ENCODE measurements at places on chromosomes 5 and 9.

DNA sequence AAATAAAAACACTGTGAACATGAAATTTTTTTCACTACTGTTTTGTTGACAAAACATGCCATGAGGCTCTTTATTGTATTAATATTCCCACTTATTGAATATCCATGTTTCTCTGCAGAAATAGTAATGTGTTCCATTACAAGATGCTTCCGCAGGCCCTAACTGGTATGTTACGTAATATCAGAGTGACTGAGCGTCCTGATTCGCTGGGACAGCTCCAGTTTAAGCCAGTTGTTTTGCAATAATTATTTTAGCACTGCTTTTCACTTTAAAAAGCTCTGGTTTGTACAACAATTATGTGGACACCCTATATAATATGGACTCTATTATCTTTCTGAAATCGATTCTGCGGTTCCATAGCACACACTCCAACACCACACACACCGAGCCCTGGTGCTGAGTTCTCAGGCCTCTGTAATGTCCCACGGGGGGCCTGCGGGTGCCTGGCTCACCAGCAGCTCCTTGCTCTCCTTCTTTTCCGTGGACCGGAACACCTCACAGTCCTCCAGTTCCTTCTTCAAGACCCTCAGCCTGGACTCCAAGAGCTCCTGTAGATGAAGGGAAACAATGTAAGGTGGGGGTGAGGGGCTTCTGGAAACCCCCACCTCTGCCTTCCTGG, 1.8 kb downstream of the TRIM7 start:
- no peak for DNase-seq

- DNase-seq: no peak
Measured at GRCh38 chr9:33471361-33471760, 2.4 kb downstream of the NOL6 start.

- no peak for DNase-seq
Measured at GRCh38 chr9:21104787-21105186, 27.0 kb upstream of the IFNB1 start.

DNA sequence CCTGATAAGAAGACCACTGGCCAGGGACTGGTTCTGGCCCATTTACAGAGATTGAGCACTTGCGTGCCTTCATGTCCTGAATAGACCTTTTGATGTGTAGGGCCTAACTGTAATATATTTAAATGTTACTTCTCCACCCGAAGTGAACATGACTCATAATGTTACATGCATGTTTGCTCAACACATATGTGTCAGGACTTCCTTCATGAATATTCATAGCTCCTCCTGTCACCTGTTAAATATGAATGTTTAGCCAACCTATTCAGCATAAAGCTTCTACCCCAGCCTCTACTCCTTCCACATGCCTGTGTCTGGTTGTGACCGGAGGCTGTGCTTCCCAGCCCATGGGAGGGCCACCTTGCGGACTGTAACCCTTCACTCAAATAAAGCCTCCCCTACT, 457.5 kb downstream of the IRX1 start:
- no peak for DNase-seq

DNA sequence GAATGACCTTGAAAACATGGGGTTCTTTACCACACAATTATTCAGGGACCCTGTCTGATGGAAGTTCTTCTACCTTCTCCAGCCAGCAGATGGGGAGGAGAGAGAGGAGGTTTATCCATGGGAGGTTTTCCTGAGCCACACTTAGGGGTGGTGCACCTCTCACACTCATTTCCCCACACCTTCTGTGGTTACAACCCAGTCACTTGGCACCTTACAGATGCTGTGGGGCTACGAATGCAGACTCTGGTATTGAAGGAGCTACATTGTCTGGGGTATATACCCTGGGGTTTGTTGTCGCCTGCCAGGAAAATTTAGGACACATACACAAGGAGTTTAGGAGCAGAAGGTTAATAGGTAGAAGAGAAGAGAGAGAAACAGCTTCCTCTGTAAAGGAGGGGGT, 67.5 kb downstream of the F2RL2 start:
- DNase-seq: no peak

DNA sequence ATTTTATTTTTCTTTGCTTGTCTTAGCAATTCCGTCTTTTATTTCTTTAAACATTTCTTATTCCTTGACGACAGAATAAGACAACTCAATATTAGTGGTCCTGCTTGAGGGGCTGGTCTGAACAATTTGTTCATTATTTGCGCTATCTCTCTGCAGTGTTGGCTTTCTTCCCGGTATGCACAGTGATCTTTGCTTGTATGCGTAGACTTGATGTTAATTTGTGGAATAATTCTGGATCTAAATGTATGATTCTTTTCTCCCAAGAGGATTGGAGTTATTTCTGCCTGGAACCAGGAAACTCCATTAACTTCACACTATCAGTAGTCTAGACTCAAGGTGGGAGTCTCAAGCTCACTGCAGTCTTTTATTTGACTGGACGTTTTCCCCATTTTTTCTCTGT, 80.4 kb downstream of the KDM4C start:
- no peak for DNase-seq

GRCh38 chr5:116063950-116064349, 20.9 kb upstream of the COMMD10 start:
- DNase-seq: no peak

- DNase-seq: no peak
Measured at GRCh38 chr5:29114331-29114768, 2076.0 kb upstream of the CDH9 start.

DNA sequence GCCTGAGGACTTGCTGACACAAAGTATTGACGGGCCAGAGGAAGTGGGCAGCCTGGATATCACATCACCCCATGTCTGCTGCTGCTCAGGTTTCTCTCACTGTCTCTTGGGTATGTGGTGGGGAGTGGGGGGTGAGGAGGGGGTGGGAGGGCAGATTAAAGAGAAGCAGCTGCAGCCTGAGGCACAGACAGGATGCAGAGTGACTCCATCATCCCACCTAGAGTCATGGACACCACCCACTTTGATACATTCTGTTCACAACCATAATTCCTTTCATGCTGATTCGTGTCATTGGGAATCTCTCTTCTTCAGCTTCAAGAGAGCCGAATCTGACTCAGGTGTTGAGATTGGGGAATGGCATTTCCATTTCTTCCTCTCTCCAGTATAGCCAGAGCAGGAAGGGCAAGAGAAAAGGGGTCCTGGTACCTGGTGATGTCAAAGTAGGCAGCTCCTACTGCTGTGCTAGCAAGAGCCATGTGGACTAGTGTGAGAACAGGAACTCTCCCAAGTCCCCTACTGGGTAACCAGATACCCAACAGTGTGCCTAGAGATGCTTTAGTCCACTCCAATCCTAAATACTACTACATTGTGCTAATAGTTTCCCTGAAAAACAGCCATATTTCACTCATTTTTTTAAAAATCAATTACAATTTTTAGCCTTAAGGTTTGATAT, 22.4 kb downstream of the GRAMD2B start:
- no peak for DNase-seq

DNA sequence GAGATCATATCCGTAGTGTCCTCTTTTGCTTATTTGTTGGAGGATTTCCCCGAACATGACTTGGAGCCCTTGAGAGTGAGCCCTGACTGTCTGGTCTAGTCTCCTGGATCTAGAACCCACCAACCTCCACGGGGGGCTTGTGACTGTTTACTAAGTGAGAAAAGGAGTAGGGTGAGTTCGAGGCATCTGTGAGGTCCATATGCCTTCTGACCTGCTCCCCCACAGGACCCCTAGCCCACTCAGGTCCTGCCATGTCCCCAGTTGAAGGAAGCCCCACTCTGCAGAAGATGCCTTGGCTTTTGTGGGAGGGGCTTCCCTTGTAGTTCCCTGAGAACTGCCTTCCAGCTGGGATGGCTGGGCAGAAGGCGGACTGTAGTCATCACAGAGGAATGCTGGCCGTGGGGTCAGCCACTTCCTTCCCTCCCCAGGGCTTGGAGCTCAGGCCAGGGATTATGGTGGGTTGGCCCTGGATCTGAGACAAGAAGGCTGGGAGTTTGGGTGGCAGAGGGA, 7.0 kb upstream of the IRF1 start:
- peak; percentile 81 for DNase-seq

DNA sequence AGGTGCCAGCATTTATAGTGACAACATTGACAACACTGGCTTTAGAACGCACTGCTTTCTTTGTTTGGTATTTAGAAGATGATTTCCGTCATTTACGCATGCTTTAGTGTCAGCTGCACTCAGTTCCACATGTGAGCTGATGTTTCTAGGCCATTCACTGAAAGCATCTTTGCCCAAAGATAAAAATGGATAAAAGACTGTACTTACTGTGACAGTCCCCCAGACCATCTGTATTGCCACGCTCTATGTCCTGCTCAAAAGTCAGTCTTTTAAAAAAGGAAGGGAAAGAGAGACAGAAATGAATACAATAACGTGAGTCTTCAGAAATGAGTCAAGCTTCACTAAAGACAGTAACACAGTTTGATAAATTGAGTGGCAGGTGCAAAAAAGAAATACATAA, 99.3 kb downstream of the SEMA6A start:
- no peak for DNase-seq

DNA sequence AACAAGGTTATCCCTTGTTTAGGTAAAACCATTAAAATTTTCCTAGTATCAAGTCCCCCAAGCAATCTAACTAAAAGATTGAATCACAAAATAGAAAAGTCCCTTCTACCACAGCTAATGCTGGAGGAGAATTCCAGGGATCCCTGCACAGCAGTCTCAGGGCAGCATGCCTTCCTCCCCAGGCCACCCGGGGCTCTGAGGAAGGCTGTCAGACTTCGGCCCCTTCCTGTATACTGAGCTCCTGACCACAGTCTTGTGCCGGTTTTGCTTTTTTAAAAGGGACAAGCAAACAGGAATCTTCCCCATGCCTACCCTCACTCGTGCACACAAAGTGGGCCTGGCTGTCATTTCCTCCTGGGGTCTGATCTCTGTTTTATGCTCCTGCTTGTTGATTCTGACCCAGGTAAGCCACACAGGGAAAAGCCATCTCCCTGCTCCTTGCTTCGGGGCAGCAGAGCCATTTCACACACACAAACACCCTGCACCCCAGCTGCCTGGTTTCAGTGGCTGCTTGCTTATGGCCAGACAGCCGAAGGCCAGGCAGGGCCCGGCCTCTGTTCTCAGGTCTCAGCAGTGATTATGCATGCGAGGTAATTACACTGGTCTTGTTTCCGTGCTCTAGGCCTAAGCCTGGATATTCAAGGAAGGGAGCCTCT, 211.9 kb downstream of the NXNL2 start:
- DNase-seq: no peak

DNA sequence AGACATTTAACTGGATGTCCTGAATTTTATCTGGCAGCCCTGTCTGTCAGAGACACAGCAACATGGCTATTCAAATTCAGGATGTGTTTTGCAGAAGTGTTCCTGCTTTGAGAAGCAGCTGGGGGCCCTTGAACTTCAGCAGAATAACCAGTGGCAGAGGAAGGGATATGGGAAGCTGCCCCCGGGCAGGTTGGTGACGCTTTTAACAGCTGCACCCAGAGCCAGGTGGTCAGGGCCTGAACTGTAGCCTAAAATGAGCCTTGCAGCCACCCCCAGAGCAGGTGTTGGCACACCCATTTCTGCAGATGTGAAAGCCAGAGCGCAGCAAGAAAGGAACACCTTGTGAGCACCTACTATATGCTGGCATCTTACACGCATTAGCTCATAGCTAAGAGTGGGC, 128.7 kb upstream of the BOD1 start:
- DNase-seq: no peak

GRCh38 chr9:137083394-137084004, 3.3 kb upstream of the MAN1B1 start:
- peak; percentile 71 for DNase-seq

GRCh38 chr5:138946831-138947560, 71.9 kb upstream of the LRRTM2 start:
- DNase-seq: no peak

GRCh38 chr5:143135832-143136551, 267.5 kb downstream of the NR3C1 start:
- DNase-seq: no peak

- DNase-seq: no peak
Measured at GRCh38 chr5:158923799-158924551, 175.7 kb downstream of the EBF1 start.

GRCh38 chr5:59955241-59955640, 61.7 kb upstream of the PDE4D start:
- DNase-seq: no peak

DNA sequence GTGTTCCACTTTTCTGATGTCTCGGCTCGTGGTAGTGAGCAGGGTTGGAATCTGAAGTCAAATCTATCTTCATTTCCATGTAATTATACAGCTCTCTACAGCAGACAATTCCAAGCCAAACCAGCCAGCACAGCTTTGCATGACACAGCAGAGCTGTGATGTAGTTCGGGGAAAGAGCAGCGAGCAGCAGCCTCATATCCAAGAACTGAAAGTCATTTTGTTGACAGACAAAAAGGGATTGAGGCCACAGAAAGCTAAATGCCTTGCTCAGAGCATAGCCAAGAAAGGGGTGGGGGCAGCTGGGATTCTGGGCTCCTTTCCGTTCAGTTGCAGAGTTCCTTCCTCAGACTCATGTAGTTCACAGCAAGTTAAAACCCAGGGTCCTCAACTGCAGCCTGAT, 32.1 kb downstream of the LCP2 start:
- peak; percentile 71 for DNase-seq

DNA sequence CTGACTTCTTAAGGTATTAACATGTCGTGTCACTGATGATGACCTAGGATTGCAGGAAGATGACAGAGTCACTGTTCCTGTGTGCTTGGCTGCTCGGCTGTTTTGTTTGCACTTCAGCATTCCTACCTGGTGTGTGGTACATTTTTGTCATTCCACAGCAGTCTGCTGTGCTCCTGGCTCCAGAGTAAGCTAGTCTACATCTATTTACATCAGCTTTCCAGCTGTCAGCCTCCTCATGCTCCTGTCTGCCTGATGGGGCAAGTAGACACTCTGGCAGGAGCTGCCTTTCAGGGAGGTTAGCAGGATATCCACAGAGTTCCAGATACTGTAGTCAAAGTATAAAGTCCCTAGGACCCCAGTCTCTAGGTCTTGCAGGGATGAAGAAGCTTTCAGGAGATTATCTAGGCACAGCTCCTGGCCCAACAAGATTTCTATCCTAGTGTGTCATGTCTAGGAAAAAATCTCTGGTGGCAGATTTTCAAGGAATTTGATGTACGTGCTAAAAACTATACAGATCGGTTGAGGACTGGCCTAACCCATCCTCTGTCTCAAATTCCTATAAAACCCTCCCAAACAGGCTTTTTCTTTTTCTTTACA, 28.4 kb downstream of the RUSC2 start:
- DNase-seq: no peak

- DNase-seq: no peak
Measured at GRCh38 chr9:117718701-117719100, 14.5 kb downstream of the TLR4 start.

GRCh38 chr5:142342128-142342981, 17.5 kb upstream of the SPRY4 start:
- DNase-seq: no peak

DNA sequence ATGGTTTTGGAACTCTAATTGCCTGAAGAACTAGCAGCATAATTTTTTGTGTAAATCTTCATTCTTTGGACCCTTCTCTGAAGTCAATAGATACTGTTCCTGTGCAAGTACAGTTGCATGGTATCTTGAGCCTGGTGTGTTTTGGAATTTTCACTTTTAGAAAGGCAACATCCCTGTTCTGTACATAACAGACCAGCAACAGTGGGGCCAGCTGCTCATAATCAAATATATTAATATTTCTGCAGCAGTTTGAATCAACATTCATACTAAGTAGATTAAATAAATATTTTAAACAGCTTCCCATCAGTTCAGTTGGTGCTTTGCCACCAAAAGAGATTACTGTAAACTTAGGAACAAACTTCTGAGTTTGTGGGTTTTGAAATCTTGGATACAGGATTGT, 97.9 kb downstream of the CD180 start:
- DNase-seq: no peak

All from sciatic nerve (tissue), 2 donors.